Activated naive CD4-positive, alpha-beta T cell treated with anti-CD3 and anti-CD28 coated beads, Interleukin-2, amount 50 U/mL, for 72 hours (primary cell): ENCODE measurements at places on chromosomes 6 and 20. TPM values are rescaled to one million over a fixed set of nuclear protein-coding genes. Genes with fewer than 3 reads are reported as not detected.

- no peak for DNase-seq
Observed at GRCh38 chr20:62578294-62578897, 63.9 kb upstream of the SLCO4A1 start.

DNA sequence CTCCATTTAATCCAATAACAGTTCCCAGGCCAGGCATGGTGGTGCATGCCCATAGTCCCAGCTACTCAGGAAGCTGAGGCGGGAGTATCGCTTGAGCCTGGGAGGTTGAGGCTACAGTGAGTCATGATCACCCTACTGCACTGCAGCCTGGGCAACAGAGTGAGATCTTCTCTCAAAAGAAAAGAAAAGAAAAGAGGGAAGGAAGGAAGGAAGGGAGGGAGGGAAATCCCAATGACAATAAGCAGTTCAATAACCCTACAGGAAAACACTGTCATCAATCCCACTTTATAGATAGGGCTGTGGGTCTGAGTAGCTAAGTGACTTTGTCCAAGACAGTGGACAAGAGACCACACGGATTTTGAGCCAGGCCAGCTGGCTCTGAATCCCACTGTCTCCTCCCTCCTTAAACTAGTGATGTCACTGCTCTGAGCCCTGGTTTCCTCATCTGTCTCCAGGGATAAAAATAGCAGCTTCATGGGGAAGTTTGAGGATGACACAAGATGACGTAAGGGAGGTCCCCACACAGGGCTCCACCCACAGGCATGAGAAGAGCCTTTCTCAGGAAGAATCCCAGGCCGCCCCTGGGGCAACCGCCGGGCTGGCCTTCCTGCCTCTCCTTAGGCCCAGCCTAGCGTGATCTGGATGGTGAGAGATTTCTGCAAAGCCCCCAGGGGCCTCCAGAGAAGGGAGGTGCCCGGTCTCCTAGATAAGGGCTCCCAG is 7.2 kb upstream of the TRIB3 start:
- no peak for DNase-seq

GRCh38 chr20:24146231-24146634 is 157.7 kb upstream of the GGTLC1 start:
- DNase-seq, result no peak

GRCh38 chr6:150403458-150404246 is 34.8 kb downstream of the IYD start:
- no peak for DNase-seq

GLP1R gene
- 0.33 TPM for total RNA-seq

DNA sequence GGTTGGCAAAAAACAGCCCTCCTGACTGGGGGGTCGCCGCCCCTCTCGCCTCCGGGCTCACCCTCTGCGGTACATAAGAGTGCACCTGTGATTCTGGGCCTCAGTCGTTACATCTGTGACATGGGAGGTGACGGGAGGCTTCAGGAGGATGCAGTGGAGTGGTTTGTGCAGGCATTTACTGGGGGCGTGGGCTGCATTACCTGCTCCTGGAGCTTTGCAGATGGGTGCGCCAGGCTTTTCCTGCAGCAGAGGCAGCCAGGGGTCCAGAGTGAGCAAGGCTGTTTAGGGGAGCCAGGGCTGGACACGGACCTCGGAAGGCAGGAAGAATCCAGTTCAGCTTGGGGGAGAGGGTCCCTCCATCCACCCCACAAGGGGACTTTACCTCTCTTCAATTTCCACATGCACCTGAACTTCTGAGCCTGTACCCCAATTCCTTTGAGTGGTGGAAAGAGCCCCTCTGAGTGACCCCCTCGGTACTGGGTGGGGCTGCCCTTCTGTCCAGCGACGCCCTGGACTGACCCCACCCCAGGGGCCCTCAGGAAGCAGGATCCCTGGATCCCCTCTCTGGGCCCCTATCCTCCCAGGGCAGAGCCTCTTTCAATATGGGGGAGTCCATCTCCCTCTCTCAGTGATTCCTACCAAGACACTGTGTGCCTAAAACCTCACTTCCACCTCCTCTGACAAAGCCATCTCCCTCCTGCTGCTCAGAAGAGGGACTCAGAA is 134.0 kb downstream of the TAF4 start:
- no peak for DNase-seq

POM121L2 gene
- not detected for total RNA-seq

DNA sequence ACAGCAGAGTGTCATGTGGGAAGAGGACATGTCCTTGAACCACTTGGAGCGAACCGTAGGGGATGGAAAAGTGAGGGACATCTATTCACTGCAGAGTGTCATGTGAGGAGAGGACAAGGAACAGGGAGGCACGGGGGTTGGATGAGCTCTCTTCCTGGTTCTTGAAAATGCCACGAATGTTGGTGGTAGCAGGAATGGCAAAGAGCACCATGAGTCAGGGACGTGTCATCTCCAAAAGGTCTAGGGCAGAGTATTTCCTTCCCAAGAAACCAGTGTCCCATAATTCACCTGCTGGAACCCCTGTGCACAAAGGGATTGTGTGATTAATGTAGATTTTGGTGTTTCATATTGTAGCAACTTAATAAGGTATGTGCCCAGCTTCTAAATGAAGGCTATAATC is 136.8 kb downstream of the BFSP1 start:
- DNase-seq, result no peak

DNA sequence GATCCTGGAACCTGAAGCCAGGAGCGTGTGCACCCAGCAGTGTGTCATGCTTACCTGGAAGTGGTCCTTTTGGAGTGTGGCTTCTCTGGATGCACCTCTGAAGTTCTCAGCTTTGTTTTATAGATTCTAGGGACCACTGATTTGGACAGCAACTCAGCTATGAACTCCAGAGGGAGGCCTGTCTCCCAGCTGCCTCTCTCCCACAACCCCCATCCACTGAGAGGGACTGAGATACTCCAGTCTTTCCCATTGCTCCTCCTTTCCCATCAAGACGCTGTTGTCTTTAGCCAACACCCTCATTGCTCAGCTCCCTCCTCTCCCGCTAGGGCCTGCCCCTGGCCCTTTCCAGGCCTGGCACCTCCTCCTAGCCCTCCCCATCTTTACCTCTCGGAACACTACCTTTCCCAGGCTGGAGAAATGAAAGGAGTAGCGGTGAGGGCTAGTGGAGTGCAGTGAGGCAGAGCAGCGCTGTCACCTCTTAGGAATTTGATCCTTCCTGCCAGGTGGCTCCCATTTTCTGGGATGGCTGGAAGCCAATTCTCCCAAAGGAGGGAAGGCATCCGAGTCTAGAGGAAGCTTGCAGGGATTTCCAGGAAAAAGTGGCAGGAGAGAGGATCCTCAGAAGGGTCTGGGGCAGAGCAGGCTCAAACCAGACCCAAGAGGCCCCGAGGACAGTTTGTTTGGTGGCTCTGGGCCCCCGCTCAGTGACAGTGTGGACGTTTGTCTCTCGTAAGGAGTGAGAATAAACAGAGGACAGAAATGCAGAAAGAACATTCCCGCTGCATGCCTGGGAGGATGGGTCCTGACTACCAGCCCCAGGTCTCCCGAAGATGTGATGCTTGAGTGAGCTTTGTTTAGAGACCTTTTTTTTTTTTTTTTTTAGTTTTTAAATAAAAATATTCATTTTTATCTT is at the start of gene LRRN4:
TSS of gene LRRN4 (minus strand) at position 285 of the 913 bp plus-strand sequence. CDS start 1,261 bp downstream, outside the sequence.
- DNase-seq, result no peak
